ENCODE measurements at places on chromosomes 1 and 21.

- no peak for DNase-seq
These were observed 9.2 kb upstream of the H6PD start for GRCh38 chr1:9225411-9225785.

DNA sequence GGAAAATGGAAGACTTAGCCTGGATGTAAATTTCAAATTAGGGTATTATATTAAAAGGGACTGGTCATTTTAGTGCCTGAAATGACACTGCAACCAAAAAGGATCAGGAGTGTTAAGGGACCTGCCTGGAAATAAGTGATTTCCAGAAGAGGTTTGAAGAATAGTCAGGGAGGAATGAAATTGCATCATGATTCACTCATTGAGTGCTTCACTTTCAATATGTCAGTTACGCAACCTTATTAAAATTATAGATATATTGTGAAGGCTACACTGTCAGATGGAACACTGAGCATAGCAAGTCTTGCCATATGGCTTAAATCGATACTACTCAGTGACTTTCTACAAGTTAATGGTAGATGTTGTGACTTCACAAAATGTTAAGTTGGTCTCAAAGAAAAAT is 275.2 kb upstream of the DPYD start:
- no peak for DNase-seq

DNA sequence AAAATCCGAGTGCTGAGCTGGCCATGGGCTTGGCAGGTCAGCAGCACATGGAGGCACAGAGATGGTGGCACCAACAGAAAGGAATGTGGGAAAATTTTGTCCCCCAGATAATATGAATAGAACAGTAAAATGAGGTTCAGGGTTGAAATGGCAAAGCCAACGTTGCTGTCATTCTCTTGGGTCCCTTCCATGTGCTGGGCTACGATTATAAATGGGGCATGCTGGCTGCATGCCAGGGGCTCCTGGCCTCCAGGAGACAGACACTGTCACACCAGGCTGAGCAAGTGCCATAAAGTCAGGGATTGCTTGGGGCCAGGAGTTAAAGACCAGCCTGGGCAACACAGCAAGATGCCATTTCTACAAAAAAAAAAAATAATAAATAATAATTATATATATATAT is 77.1 kb downstream of the TOMM20 start:
- no peak for DNase-seq

DNA sequence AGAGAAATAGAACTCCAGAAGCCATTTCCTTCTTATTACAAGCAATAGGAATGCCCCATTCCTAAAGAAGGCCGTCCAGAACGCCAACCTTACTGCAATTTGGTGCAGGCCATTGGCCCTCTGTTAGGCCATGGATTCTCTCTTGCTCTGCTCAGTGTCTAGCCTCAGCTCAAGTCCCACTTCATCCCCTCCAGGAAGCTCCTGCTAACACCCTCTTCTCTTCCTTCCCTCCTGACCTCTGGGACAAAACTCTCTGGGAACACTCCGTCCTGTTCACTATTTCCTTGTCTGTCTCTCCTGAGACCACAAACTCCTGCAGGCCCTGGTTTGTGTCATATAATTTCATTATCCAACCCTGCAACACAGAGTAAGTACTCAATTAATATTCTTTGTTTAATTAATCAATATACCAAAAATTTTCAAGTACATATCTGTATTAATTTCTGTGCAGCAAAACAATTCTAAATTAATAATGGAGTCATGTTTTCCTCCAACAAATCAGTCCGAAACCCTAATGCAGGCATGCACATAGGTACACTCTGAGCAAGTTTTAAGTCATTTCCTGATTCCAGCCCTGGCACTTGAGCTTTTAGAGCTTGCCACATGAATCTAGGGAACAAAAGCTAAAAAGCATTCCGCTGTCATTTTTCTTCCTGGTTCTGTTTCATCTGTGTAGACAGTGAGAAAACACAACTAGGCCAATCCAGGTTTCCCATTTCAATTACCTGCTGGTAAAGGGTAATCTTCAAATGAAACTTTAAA is 245.3 kb downstream of the SETD4 start:
- DNase-seq: no peak

DNA sequence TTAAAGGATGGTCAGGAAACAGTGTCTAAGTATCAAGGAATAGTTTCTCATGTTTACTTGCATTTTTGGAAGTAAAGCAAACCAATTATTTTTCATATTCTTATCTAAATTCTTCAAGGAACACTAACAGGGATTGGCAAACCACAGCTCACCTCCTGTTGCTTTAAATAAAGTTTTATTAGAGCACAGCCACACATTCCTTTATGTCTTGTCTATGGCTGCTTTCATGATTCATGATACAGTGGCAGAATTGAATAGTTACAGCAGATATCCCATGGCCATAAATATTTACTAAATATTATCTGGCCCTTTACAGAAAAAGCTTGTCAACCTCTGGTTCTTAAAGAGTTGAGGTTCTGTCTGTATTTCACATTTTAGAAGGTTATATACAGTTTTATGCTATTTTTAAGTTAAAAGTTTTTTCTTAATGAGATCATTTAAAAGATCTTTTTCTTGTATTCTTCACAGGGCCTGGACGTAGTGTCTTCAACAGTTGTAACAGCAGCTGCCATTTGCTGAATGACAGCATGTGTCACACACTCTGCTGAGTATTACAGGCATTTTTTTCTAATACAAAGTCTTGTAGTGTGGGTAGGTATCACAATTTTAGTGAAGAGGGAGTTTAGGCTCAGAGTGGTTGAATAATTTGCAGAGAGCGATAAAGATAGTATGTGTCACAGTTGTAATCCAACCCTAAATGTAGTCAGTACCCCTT is 2.6 kb downstream of the ZNF691 start:
- no peak for DNase-seq

DNA sequence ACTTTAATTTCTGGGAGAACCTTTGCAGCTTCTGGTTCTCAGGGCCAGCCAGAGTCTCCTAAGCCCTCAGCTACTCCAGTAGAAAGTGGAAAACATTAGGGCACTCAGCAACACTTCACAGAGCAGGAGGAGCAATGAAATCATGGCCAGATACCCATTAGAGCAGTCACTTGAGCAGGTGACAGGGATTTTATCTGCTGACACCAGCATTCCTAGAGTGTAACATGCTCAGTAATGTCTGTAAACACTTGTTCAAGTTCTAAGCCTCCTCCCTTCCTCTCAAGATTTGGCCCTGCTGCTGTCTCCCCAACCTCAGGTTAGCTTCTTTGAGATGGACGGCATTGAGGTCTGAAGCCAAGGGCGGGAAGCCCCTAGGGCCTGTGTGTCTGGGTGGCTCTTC is 218.0 kb downstream of the GRIK3 start:
- DNase-seq: no peak

GRCh38 chr1:236465959-236466303 is 57.9 kb upstream of the LGALS8 start:
- no peak for DNase-seq

GRCh38 chr1:37919277-37919676 is 27.6 kb downstream of the INPP5B start:
- no peak for DNase-seq

DNA sequence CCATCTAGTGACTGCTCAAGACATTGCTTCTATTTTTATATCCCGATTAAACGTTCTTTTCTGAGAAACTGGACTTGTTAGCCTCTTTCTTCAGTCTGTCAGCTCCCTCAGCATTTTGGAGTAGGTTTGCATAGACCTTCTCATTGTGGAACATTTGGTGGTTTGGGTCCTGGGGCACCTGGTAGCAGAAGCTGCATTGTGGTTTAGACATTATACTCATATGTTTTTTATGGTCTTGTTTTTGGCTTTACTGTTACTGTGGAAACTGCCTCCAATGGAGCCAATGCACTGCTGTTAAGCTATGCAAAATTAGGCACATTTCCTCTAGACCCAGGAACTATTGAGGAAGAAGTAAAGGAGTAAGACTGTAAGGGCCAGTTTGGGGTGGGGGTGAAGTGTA is 36.7 kb upstream of the LRRC8B start:
- DNase-seq: no peak

GRCh38 chr1:174954073-174954460 is 45.7 kb upstream of the CACYBP start:
- no peak for DNase-seq

- no peak for DNase-seq
These were observed 14.0 kb upstream of the HLCS start for GRCh38 chr21:36980280-36981048.

Data from activated CD4-positive, alpha-beta T cell treated with anti-CD3 and anti-CD28 coated beads, Interleukin-2, amount 50 U/mL, for 24 hours (primary cell).